ENCODE measurements at places on chromosomes 11 and 22.

- DNase-seq = no peak
Measured at GRCh38 chr11:131428853-131429252, 58.4 kb downstream of the NTM start.

DNA sequence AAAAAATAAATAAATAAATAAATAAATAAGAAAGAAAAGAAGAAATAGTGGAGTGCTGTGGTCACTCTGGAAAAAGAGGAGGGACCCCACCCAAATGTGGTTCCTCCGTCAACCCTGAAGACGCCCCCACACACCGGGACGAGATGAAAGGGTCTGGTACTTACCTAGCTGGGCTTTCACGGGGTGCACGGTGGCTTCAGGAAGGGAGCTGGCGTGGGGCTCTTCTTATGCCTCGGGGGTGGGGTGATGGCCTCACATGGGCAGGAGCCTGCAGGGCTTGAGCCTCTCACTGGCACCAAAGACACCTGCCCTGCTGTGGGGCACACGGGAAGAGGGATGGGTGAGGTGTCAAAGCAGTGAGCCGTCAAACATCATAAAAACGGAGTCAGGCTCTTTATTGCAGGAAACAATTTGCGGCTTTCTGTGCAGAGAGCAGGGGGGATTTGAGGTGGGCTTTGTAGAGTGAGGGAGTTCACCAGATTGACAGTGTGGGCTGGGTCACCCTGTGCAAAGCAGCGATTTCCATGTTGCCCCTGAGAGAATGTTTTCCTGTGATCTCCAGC is 28.0 kb upstream of the KRTAP5-6 start:
- no peak for DNase-seq

- peak; percentile 30 for DNase-seq
Measured at GRCh38 chr22:45863981-45864751, 112.8 kb downstream of the WNT7B start.

DNA sequence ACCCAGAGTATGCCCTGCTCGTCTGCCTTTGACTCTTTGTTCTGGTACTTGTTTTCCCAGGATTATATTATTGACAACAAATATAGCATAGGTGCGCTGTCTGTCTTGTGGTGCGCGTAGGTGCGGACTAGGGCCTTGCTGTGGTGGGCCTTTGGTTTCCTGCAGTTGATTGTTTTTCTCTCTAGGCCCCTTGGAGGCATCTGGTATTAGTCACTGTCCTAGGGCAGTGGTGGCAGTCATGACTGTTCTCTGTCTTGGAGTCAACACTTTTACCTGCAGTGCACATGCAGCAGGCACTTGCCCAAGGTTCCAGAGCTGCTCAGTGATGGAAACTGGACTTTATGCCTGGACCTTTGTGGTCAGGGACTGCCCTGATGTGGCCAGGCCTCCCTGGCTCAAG is 18.6 kb downstream of the PPP6R2 start:
- DNase-seq = no peak
